ENCODE measurements at places on chromosomes 16 and 17.

- DNase-seq = no peak
Measured at GRCh38 chr17:66604376-66604775, 230.5 kb upstream of the CACNG5 start.

DNA sequence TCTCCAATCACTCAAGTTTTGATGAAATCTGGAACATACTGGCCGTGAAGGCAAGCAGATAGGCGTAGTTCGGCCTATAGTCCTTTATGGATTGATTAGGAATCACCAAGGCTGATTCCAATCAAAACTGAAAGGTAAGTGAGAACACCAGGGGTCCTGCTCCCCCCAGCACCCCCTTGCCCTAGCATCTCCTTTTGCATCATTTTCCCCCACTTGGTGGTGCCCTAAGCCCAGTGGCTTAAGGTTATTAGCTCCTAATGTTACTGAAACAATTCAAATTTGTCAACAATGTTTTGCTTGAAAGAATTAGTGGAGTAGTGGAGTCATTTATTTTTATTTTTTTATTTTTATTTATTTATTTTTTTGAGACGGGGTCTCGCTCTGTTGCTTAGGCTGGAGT is 4.9 kb downstream of the SLFN14 start:
- DNase-seq = no peak

DNA sequence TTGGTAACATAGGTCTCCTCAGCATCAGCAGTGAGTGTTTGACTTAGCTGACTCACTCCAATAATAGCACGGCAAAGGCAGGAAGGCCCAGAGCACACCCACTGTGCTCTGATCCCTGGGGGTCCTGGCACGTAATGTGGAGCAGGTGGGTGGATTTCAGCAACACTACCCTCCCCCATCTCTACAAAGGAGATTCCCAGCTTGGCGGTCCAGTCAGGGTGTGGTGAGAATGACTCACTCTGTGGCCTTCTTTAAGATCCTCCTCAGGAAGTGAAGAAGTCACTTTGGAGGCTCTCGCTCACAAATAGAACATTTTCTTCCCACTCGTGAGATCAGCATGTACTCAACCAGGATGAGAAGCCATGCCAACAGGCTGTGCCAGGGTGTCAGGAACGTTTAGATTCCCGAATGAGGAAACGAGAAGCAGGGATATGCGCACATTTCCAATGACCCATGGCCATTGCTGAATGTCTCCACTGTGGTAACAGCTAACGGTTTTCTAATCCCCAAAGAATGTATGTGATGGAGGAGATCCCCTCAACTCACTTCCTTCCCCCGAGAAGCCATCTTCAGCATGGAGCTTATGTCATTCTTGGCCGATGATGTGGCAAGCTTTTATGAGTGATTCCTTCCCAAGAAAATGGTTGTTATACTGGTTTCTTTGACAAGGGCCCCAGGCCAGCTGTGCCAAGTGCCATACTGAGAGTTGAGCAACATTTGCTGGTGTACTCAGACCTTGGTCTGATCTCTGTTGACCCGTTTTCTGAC is 365.2 kb downstream of the C16orf95 start:
- peak; percentile 100 for DNase-seq

DNA sequence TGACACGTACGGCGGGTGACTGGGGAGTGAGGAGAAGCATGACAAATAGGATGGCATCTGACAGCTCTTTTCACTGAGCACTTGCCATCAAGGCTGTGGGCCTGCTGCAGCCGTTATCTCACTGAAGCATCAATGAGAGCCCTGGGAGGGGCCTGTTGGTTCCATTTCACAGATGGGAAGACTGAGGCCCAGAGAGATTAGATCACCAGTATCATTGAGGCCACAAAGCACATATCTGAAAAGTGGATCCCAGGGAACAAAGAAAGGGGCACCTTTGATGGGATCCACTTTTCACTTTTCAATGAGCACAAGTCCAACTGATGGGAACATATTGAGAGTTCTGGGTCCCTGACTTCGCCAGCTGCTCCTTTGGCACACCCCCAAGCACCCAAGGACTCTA is 144.4 kb upstream of the LHX1 start:
- no peak for DNase-seq

- DNase-seq = no peak
Measured at GRCh38 chr17:30964876-30965275, 6.0 kb upstream of the RNF135 start.

- DNase-seq = no peak
Measured at GRCh38 chr16:31357324-31358109, 2.5 kb downstream of the ITGAX start.

DNA sequence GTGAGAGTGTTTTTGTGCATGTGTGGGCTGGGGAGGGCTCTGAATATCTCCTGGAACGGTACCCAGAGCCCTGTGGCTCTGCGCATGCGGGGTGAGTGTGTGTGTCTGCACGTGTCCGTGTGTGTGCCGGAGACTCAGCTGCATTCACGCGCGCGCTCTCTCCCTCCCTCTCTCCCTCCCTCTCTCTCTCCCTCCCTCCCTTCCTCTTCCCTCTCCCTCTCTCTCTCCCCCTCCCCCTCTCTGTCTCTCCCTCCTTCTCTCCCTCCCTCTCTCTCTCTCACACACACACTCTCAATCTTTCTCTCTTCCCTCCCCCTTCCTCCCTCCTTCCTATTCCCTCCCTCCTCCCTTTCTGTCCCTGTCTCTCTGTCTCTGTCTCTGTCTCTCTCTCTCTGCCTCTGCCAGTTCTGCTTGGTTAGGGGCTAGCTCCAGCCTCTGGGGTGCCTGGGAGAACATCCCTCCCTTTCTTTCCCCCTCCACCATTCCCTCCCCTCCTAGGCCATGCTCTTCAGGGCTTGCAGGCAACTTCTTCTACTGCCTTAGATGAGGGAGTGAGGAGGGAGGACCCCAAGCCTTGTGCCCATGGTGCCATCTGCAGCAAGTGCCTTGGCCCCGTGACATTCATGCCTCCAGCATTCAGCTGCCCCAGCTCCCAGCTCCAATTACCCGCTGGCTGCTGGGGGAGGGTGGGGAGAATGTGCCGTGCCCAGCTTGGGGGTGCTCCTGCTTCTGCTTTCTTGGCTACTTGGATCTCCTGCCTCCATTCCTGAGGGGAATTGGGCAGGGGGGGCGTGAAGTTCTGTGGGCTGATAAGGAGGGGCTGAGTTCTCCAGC is 6.4 kb downstream of the THRA start:
- peak; percentile 68 for DNase-seq

DNA sequence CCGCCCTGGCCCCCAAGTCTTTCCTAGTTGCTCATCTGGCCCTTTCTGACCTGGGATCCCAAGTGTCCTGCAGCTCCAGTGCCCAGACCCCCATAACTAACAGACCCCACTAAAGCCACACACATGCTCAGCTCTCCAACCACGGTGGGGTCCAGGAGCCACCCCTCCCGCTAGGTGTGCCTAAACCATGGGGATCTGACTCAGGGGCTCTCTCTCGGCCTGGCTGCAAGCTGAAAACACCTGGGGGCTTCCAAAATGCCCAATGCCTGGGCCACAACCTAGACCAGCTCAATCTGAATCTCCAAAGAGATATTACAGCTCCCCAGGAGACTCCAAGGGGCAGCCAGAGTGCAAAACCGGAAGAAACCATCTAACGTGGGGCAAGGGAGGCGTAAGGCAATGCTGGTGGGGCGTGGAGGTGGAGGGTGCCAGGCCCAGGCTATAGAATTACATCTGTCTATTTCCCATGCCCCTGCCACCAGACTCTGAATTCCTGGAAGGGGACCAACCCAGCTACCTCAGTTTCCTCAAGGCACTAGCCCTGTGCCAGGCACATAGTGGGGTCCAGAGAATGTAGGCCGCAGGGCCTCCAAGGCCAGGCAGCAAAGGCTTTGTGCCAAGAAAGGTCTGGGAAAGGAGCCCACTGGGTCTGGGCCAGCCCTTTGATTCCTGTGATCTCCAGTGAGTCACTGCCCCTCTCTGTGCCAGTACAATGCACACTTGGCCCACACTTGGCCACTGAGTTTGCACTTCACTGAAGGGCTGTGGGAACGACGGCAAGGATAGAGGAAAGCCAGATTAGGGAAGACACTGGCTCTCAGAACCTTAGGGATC is 3.3 kb downstream of the CD2BP2 start:
- DNase-seq = peak; percentile 76

GRCh38 chr16:66840883-66841282 is 3.3 kb upstream of the CA7 start:
- DNase-seq = no peak
